Stimulated activated CD4-positive, alpha-beta T cell treated with anti-CD3 and anti-CD28 coated beads, Interleukin-2, amount 100 ng/mL, for 4 hours (primary cell): ENCODE measurements at places on chromosomes 1 and 21.

GRCh38 chr21:42469272-42469671, 26.8 kb downstream of the RSPH1 start:
- DNase-seq: no peak

- no peak for DNase-seq
These were observed 405.3 kb downstream of the RRAGC start for GRCh38 chr1:38454236-38454635.

GRCh38 chr1:203954788-203955552, 93.6 kb downstream of the SNRPE start:
- no peak for DNase-seq

DNA sequence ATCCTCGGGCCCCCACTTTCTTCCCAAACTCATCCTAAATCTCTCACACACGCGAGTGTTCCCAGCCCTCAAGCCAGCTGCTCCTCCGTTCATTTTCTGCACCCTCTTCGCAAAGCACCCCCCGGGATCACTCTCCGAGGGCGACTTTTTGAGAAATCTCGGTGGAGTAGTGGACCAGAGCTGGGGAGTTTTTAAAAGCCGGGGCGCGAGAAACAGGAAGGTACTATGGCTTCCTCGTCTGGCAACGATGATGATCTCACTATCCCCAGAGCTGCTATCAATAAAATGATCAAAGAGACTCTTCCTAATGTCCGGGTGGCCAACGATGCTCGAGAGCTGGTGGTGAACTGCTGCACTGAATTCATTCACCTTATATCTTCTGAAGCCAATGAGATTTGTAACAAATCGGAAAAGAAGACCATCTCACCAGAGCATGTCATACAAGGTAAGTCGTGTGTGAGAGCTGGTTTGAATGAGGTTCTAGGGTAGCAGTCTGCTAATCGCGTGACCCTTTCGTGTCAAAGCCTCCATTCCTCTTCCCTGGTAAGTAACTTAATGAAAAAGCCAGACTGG, 800 bp downstream of the DR1 start:
- no peak for DNase-seq

- no peak for DNase-seq
These were observed 63.3 kb downstream of the GALNT2 start for GRCh38 chr1:230130172-230130944.

- DNase-seq: no peak
These were observed 6.5 kb upstream of the RGS16 start for GRCh38 chr1:182610606-182611194.

GRCh38 chr1:27021354-27022031, 8.8 kb upstream of the TENT5B start:
- no peak for DNase-seq

- DNase-seq: no peak
These were observed 22.2 kb upstream of the SLC5A9 start for GRCh38 chr1:48200166-48200900.

DNA sequence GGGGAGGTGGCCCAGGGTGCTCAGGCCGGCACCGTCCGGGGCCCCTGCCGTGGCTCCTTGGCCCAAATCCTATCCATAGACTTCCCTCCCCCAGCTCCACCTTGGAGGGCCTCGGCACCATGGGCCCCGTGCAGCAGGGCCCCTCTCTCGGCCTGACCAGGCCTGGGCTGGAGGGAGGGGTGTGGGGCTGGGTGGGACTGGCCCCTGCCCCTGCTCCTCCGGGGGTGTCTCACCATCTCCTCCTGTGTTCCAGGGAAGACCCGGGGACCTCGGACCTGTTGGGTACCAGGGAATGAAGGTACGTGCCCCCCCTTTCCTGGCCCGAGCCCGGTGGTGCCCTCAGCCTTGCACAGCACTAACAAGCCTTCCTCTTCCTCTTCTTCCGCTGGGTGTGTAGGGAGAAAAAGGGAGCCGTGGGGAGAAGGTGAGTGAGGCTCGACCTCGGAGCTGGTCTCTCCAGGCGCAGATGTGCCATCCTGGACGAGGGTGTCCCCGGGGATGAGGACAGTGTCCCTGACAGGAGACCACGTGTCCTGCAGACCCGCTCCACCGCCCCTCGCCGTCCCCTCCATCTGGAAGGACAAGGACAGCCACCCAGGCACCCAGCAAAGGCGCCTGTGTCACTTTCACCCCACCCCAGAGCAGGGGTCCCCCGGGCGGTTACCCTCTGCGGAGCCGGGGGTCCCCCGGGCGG, 7.9 kb downstream of the COL6A1 start:
- no peak for DNase-seq

DNA sequence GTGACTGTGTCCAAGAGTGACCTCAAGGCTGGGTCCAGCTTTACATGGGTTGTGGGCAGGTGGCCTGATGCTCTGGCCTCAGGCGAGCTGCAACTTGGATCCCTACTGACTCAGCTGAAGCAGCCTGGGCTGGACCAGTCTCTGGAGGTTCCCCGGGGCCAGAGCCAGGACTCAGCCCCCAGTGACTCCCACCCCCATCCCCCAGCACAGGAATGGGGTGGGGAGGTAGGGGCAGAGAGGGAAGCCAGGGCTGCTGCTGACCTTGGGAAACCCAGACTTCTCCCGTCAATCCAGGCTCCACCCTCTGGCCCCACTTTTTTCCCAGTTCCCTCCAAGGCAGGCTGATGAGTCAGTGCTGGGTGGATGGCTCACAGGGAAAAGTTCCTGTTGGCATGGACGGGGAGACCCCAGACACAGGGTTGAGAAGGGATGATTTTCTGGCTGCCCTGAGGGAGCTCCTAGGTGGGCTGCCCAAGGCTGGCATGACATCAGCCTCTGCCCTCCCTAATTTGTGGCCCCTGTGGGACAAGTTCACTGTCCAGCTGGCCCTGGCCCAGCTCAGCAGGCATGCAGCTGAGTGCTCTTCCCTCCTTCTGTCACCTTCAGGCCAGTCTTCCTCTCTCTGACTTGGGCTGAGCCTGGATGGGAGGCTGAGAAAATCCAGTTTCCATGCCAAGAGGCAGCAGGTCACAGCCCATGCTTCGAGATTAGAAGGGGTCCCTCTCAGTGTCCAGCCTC, 2.2 kb downstream of the ZC3H12A start:
- no peak for DNase-seq

GRCh38 chr1:247557926-247558674, 9.2 kb downstream of the GCSAML start:
- DNase-seq: no peak

DNA sequence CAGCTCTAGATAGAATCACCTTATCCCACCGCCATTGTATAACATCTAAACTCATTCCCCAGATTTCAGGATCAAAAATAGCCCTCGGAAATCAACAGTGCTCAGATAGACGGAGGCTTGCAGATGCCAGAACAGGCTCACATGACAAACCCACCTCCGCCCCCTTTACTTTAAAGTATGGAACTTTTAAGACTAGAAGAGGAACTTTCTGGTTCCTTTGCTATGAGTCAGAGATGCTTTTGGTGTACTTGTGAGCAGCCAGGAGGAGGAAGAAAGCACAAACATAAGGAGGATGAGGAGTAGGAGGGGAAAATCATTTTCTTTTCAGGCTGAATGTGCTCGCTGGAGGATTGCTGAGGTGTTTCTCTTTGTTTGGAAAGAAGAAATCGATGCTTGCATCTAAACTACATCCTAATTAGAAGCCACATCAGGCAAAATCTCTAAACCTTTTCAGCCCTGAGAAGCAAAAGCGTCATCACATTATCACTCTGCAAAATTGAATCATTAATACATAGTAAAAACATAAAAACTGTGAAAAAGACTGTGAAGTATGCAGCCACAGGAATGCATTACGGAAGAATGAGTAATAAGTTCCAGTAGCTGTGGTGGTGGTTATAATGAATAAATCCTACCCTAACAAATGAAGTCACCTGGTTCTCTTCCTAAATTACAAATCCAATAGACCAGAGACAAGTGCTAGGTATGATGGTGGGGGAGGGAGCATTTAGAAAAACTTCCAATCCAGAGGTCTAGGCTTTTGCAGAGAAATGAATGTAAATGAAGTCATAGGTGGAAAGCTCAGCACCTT, 251.3 kb downstream of the KCNH1 start:
- DNase-seq: no peak

DNA sequence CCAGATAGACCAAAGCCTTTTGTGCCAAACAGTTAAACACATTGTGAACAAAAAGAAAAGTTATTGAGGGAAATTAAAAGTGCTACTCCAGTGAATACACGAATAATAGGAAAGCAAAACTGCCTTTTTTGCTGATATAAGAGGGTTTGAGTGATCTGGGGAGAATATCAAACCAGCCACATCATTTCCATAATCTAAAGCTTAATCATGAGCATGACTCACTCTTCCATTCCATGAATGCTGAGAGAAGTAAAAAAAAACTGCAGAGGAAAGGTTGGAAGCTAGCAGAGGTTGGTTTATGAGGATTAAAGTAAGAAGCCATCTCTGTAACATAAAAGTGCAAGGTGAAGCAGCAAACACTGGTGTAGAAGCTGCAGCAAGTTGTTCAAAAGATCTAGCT, 350.6 kb upstream of the NCAM2 start:
- DNase-seq: no peak
